Foreskin keratinocyte (primary cell): ENCODE measurements at places on chromosomes 6 and 20.

DNA sequence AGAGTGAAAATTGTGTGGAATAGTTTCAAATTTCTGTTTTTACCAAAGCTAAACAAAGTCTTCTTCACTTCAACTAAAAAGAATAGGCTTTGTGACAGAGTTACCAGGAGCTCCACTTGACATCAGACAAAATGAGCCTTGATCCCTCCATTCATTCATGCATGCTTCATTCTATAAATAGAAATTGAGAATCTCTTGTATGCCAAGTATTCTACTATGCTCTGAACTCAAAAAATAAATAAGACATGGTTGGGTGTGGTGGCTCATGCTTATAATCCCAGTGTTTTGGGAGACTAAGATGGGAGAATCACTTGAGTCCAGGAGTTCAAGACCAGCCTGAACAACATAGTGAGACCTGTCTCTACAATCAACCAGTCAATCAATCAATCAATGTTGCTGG is 236.6 kb upstream of the FAM83B start:
- DNase-seq = no peak

- DNase-seq = no peak
Observed at GRCh38 chr6:98578016-98578415, 256.4 kb upstream of the POU3F2 start.

DNA sequence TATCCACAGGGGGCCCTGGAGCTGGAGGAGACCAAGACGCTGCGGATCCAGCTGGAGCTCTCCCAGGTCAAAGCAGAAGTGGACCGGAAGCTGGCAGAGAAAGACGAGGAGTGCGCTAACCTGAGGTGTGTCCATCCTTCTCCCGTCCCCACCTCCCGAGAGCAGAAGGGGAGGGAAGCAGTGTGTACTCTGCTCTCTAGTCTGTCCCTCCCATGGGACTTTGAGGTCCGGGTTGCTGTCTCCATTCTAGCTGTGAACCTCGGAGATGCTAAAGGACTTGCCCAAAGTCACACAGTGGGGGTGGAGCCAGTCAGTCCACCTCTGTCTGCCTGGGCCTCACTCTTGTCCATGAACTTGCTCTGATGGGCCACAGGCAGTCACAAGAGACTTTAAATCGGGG is 44.1 kb downstream of the MYH7B start:
- DNase-seq = no peak

DNA sequence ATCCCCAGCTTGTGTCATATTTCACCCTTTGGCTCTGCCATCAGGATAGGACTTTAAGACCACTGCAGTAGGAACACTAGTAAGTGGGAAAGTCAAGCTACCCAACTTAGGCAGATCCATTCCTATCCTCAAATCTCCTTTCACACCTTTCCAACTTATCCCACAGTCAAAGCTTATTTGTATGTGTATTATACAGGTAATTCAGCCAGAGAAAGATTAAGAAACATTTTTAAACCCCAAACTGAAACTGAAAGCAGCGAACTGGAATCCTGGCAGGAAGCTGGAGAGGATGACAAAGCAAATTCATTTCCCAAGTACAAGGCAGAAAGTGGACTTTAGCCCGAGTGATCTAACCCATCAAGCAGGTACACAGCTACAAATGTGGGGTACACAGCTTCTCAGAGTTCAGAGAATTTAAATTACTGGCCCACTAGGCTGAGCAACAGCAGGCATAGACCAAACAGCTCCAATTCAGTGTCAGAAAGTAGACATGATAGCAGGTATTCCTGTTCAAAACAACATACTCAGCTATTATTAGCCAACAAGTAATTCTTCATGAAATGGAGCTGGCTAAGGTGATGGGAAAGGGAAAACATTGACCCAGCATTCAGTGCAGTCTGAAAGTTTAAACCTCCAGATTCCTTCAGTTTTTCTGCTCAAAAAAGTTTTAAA is 39.1 kb downstream of the ILRUN start:
- DNase-seq = peak; percentile 74

DNA sequence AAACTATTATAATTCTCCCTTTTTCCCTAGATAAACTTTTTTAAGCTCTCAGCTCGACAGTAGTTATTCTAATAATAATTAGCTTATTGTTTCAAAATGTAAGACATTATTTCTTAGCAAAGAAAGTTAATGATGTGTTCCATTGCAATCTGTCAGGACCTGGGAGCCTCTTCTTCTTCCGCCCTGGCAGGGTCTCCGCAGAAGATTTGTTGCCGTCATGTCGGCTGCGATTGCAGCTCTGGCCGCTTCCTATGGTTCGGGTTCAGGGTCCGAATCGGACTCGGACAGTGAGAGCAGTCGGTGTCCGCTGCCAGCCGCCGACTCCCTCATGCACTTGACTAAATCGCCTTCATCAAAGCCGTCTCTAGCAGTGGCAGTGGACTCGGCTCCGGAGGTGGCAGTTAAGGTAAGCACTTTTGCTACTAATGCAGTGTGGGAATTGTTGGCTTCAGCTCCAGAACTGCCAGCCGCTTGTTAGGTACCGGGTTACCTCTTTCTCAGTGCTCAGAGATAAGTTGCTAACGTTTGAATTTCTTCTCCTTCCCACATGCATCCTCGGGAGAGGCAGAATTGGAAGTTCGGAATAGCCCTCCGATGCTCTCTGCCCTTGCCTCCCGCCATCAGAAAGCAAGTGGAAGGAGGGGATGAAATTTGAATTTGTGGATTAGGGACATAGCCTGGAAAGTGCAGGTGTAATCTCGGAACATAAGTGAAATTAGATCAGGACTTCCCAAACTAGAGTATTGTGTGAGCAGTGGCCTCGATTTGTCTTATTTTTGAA is at the start of gene CDC40:
CDC40 (plus strand) TSS at position 200 of the 781 bp plus-strand sequence; CDS start at position 218, 18 bp downstream.
- no peak for DNase-seq

DNA sequence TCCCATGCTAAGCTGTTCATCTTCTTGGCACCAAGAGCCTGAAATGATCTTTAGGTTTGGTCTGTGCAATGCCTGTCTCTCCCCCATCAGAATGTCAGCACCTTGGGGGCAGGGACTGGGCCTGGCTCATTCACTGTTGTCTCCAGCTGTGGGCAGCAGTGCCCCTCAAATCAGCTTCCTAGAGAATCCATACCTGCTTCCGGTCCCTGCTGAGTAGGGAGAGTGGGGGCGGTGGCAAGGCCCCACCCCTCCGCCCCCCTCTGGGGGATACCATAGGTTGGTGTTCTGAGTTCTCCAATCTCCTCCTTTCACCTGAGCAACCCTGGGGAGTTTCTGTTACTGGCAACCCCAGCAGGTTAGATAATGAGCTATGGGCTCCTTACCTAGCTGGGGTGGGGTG is 19.2 kb upstream of the SPDEF start:
- no peak for DNase-seq
